ENCODE measurements at places on chromosomes 12 and 14.

DNA sequence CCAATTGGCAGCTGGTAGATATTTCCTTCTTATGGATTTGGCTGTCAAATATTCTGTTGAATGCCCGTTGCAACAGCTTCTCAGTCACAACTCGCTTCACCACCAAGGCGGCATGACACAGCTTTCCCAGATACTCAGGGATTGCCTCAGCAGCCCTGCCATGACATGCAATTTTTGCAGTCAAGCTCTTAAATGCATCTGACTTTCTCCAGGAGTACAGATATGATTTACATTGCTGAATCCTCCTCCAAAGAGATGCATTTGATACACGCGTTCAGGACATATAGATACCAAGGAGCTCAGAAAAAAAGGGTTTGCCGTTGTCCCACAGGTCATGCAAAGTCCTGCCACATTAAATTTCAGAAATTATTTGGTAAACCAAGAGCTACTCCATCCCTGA is 6.5 kb downstream of the KRT5 start:
- DNase-seq = no peak

DNA sequence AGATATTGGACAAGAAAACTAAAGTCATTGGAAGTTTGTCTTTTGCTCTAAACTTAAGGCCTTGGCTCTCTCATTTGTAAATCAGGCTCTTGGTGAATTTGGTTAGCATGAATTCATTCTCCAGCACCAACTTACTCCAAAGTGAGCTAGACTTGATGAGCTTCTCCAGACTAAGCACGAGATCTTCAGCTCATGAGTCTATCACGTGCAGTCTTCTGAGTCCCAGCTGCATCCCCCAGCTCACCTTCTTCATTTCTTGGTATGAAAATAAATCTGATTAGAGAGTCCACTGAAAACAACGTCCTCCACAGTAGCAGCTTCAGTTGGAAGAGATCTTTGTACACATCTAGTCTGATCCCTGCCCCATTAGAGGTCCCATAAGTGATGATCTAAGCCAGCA is 52.5 kb upstream of the DDX11 start:
- no peak for DNase-seq

DNA sequence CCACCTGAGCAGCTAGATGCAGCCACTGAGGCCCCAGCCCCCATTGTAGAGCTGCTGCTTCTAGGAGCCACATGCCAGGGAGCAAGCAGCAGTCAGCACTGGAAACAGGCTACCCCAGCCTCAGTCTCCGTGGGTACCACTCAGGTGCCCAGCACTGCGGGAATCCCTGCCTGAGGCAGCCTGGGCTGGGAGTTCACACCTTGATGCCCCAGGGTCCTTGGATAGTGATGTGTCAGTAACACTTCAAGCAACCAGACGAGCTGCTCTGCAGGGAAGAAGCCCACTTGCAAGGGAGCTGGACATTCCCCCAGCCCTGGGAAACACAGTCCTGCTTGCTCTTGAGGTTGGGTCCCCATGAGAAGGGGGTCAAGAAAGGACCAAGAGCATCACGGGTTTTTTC is 90.7 kb downstream of the ZFP36L1 start:
- DNase-seq = no peak

- no peak for DNase-seq
These were observed 95.2 kb downstream of the PRKCH start for GRCh38 chr14:61416591-61416990.

DNA sequence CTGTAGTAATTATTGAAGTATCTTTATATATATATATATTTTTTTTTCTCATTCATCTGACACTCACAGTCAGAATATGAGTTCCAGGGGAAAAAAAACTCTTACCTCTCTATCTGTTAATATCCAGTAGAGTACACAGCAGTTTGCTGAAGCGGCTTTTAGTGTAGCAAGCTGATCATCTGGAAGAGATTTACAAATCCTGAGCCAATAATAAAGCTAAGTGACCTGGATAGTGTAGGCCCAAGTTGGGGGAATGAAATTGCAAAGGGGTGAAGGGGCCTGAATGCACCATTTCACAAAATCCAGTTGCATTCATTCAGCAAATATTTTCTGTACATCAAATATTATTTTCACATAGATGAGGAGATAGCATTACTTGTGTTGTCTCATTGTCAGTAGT is 234.6 kb upstream of the FLRT2 start:
- DNase-seq = no peak

DNA sequence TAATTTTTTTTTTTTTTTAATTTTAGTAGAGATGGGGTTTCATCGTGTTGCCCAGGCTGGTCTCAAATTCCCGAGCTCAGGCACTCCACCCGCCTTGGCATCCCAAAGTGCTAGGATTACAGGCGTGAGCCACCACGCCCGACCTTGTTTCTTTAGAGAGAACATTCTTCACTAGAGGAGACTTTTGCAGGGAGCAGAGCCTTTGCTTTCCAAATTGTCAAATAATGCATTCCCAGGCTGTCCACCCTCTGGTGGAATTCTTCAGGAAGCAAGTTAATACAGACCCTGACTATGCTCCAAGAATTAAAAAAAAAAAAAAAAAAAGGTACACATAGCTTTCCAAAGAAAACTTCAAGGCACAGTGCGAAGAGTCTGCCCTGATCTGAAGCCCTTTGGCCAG is 6.8 kb downstream of the ALDH1L2 start:
- DNase-seq = no peak

DNA sequence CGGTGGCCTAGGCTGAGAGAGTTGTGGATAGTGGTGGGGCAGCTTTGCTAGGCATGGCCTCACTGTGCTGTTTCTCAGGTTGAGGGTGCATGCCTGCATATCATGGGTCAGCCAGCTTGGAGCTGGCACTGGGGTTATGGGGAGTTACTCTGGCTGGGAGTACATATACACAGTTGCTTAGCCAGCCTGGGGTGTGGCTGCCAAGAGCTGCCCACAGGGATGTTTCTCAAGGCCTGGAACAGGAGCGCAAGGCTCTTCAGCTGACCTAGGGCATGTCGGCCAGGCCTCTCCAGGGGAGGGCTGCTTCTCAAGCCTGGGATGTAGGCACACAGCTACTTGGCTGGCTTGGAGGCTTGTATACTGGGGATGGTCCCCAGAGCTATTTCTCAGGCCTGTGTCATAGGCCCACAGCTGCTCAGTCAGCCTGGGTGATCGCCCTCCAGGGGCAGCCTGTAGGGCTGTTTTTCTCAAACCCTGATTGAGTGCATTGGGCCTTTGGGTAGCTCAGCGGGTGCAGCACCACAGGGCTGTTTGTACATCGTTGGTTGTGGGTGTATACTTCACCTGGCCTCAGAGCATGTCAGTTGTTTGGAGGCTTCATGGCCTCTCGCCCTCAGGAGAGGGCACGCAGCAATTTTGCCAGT is 114.9 kb downstream of the METTL25 start:
- no peak for DNase-seq

- no peak for DNase-seq
These were observed 215.8 kb downstream of the PHLDA1 start for GRCh38 chr12:75815756-75816155.

GRCh38 chr12:121514184-121514742 is 66.6 kb downstream of the KDM2B start:
- no peak for DNase-seq

DNA sequence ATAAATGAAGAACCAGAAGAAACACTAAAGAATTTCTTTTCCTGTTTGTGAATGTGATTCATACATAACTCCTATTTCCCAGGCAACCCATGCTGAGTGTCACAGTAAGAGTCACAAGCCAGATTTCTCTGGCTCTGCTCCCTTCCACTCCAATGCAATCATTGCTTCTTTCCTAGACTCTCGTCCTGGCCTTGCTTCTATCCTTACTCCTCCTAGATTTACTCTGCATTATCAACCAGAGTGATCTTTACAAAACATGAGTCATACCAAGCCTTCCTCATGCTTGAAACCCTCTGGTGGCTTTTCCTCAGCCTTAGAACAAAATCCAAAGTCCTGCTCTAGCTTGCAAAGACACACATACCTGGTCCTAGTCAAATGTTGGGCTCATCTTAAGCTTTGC is 13.3 kb downstream of the IL22 start:
- DNase-seq = no peak

DNA sequence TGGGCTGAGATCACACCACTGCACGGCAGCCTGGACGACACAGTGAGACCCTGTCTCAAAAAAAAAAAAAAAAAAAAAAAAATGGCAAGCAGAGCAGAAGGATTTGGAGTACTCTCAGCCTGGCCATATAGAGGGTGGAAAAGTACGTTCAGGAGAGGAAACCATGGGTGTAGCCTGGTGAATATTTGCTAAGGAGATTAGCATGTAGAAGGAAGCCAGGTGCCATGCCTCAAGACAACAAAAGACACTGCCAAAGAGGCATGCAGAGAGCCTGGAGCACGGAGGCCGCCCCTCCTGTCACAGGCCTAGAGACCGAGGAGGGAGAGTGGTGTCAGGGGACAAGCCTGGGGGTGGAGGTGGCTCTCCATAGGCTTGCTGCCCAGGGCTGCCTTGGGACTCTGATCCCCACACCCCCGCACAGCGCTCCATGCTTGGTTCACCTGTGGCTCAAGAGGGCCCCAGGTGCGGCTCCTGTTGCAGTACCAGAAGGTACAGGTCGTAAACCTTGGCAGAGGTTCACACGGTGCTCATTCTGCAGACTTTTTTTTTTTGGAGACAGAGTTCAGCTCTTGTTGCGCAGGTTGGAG is 27.9 kb upstream of the DEGS2 start:
- no peak for DNase-seq

DNA sequence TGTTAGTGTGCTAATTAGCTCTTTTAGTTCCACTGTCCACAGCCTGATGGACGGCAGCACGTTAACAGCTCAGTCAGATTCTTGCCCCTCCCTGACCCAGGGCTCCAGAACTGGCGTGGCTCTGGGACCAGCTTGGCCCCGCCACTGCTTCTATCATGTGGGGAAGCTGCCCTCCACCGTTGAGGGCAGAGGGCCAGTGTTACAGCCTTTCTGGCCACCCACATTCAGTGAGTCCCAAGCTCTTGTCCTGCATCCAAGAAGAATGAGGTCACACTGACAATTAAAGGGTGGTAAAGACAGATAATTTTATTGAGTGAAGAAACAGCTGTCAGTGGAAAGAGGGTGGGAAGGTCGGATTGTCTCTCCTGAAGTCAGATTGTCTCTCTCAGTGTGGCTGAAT is 36.9 kb downstream of the BCL2L14 start:
- DNase-seq = no peak

DNA sequence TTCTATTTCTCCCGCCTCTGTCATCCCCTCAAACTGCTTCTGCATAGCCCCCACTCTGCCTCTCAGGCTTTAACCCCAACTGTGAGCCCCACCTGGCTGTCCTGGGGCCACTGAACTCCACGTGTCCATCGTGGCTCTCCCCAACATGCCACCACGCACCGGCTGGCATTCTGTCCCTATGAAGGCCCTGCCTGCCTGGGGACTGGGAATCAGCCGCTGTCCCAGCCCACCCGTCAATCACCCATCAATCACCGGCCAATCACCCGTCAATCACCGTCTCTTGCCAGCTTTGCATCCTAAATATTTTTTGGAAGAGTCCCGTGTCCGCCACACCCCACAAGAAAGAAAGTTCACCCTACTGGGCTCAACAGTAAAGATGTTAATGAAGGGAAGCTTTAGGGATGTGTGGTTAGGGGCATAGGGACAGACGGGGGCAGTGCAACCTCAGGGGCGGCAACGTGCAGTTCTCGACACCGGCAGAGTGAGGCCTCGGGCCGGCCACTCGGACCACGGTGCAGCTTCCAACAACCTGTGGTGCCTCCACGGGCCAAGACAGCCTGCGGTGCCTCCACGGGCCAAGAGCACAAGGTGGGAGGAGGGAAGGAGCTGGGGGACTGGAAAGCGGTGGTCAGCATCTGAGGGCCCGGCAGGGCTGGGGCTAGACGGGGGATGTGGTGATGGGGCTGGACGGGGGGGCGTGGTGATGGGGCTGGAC is 85.6 kb downstream of the GALNT9 start:
- DNase-seq = no peak

- DNase-seq = no peak
These were observed 1.8 kb downstream of the OTOGL start for GRCh38 chr12:80101126-80101525.

DNA sequence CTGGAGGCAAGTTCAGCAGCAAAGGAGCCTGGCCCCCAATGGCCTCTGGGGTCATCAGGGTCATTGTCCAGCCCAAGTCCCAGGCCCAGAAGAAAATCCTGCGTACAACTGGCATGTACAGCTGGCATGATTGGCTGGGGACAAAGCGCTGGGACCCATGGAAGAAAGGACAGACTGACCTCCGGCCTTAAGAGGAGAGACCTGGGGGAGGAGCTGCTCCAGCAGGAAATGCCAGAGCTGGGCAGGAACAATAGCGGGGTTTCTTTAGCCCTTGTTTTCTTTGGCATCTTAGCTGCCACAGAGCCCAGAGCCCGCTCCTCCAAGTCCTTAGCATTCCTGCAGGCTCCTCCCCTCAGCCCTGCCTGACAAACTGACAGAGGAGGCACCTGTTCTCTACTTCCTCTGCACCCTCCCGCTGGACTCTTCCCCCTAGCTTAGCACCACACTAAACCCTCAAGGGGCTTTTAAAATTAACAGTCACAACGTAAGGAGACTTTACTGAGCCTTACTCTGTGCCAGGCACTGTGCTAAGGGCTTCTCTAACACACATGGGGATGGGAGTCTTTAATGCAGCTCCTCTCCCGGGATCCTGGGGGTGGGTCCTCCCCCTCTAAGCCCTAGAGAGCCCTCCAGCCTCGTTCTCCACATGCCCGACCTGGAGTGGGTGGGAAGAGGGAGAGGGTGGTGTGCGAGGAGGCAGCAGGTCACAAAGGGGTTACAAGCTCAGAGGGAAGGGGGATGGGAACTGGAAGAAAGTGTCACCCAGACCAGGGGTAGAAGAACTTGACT is 1.8 kb upstream of the AQP5 start:
- no peak for DNase-seq

DNA sequence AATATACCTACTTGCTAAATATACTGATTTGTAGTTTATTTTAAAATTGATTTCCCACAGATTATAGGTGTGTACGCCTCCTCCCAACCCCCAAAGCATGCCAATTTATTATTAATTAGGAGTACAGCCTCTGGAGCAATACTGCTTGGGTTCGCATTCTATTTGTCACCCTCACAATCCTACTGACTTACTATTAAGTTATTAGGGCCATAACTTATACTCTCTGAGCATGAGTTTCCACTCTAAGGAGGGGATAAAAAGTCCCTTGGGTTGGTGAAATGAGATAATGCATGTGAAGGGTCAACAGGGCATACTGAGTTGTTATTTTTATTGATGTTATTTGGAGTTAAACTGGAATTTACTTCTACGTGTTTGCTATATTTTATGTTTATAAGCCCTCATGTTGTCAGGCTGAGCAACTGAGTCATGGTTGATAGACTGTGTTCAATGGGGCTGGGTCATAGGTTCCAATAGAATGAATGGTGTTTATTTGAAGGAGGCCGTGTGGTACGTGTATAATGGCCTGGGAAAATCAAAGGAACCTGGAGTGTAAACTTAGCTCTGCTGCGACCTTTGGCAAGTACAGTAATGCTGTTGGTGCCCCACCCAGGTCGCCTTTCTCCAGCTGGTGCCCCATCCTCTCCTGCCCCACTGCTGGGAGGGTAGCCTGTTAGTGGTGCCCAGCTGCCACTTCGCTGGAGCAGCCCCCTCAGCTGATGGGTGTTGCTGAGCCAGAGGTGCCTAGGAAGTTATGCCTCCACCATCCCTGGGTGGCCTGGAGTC is 99.3 kb upstream of the PTPRB start:
- DNase-seq = no peak

- DNase-seq = peak; percentile 69
These were observed at the start of gene MIPOL1 for GRCh38 chr14:37197421-37198272. Gene MIPOL1, plus strand, starts transcription at chr14:37197937. Its CDS starts 49,952 bp downstream, at chr14:37247889.

All from hypothalamus (tissue), 51 donors.